ENCODE measurements at places on chromosomes 16 and 17.

DNA sequence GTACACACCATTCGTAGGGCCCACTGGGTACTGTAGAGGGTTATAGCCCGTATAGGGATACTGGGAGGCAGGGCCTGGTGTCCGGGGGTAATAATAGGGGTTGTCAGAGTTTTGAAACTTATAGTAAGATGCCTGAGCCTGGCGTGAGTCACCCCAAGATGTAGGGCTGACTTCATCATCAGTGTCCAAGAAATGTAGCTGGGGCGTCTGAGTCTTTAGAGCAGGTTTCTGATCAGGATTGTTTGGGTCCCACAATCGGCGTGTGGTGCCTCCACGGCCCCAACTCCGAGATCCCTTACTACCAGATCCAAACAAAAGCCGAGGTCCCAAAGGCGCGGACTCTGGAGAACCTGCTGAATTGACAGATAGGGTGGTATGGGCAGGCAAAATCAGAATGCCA, 4.4 kb downstream of the SMG6 start:
- DNase-seq, result no peak

- DNase-seq, result no peak
Observed at GRCh38 chr16:62033065-62033464, 3.2 kb downstream of the CDH8 start.

GRCh38 chr17:44318077-44318892, 6.3 kb downstream of the SLC25A39 start:
- DNase-seq, result no peak

- DNase-seq, result no peak
Observed at GRCh38 chr16:75402159-75402820, 31.0 kb downstream of the CFDP1 start.

GRCh38 chr16:19400711-19401110, 17.0 kb upstream of the TMC5 start:
- no peak for DNase-seq

GRCh38 chr17:79776376-79777119, 1.4 kb upstream of the CBX2 start:
- no peak for DNase-seq

DNA sequence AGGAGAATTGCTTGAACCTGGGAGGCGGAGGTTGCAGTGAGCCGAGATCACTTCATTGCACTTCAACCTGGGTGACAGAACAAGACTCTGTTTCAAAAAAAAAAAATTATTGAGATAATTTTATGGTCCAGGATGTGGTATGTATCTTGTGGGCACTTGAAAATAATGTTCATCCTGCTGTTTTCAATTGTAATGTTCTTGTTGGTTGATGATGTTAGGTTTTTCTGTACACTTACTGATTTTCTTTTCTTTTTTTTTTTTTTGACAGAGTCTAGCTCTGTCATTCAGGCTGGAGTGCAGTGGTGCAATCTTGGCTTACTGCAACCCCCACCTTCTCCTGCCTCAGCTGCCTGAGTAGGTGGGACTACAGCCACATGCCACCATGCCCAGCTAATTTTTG, 29.7 kb downstream of the TBX21 start:
- no peak for DNase-seq

GRCh38 chr16:65446427-65446826, 324.6 kb upstream of the CDH11 start:
- no peak for DNase-seq

- peak; percentile 61 for DNase-seq
Observed at GRCh38 chr17:73710095-73710592, 65.9 kb upstream of the SDK2 start.

GRCh38 chr17:55284944-55285339, 20.2 kb downstream of the HLF start:
- no peak for DNase-seq

DNA sequence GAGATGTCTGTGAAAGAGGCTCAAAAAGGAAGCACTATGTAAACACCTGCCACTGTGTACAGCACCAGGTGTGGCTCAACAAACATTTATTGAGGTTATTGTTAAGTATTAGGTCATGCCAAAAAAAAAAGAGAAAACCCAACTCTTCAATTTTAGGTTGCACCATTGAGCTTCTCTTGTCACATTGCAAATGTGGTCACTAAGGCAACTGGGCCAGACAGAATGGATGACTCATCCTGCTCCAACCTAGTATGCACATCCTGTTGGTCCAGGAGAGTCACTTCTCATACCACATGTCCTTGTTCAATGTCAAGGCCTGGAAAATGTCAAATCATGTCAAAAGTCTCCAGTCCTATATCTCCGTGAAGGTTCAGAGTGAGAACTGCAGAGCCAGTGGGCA, 25.0 kb downstream of the HOXB1 start:
- DNase-seq, result no peak

DNA sequence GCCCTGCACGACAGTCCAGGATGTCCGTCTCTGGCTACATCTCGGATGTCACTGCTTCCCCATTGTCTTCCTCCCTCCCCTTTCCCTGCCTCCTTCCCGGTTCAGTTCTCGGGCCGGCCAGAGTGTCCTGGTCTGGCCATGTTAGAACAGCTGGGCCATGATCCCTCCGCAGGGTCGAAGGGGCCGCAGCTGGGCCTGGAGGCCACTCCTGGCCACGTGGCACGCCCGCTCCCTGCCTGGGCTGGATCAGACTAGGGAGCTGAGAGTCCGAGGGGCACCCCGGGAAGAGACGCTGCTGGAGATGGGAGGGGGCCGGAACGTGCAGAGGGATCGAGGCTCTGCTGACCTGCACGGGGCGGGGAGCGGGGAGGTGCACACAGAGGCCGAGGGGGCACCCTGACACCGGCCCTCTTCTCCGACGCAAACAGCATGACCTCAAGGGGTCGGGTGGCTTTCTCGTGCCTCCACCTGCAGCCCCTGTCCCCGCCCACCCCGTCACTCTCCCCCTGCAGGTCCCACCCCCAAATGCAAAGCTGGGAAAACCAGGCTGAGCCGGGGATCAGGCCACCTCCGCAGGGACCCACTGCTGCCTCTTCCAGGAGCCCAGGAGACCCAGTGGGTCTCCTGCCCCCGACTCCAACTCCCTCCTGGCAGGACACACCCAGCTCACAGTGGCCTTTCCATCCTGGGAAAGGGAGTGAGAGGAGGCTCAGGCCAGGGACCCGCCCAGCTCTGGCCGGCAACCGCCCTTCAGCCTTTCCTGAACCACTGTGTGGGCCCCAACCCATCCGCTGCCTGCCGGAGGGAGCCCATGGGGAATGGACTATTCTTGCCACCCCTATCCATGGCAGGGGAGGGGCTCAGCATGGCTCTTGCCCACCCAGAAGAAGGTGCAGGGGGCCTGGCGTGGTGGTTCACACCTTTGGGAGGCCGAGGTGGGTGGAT, 38.5 kb downstream of the CTU2 start:
- no peak for DNase-seq

DNA sequence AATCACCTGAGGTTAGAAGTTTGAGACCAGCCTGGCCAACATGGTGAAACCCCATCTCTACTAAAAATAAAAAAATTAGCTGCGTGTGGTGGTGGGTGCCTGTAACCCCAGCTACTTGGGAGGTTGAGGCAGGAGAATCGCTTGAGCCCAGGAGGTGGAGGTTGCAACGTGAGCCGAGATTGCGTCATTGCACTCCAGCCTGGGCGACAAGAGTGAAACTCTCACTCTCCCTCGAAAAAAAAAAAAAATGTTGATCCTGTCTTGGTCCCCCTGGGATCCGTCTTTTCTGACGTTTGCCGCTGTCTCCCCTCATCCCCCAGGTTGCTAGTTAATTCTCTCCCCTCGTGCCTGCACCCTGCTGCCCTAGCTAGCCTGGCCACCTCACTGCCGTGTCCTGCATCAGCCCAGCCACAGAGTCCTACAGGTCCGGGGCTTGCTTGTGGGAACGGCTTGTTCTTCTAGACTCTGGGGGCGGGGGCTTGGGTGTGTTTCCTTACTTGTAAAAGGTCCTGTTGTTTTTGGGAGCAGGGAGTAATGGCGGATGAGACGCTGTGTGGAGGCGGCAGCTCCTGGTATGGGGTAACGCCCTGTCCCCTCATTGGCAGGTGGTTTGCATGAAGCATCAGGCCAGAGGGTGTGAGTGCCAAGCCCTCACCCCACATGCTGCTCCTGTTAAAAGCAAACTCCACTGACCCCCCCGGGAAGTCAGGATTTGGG, 44.6 kb downstream of the PGS1 start:
- DNase-seq, result no peak

DNA sequence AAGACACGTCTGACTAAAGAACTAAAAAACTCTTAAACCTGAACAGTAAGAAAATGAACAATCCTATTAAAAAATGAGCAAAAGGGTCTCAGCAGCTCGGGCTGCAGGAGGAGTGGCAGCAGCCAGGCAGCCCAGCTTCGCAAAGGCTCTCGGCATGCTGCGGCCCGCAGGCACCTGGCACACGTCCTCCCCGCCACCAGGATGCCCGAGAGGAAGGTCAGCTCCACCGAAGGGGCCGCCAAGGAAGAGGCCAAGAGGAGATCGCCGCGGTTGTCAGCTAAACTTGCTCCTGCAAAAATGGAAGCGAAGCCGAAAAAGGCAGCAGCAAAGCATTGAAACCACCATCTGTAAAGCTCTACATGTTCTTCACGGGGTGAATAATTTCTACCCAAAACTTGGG, 173.5 kb downstream of the BCAS3 start:
- DNase-seq, result no peak

DNA sequence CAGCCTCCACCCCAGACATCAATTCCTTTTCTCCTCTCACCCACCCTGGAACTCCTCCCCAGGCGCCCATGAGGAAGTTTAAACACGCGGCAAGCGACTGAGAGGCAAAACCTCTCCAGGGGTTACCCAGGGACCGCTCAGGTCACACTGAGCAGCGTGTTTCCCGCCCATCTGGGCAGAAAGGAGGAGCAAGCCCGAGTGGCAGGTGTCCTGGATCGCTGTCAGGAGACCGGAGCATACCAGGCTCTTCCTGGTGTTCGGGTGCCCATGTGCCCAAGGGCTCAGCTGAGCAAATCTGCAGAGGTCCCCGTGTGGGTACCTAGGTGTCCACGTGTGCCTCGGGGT, 491 bp downstream of the SLC25A19 start:
- peak; percentile 49 for DNase-seq

DNA sequence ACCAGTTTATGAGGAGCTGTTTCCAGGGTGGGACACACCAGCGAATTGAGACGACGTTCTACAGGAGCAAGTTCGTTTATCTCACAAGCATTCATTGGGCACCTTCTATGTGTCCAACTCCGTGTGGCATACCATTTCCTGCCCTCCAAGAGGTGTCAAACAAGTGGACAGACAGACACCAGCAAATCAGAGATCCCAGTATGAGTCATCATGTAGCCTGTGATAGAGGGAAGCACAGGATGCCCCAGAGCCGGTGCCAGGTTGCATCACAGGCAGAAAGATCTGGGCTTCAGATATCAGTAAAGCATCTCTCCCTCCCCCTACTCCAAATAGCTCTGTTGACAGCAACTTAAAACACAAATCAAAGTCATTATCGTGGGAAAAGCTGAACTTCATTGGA, 31.8 kb upstream of the MAF start:
- no peak for DNase-seq

- no peak for DNase-seq
Observed at GRCh38 chr17:57810721-57811637, 38.9 kb downstream of the MRPS23 start.

- DNase-seq, result no peak
Observed at GRCh38 chr16:66888647-66889615, 8.6 kb downstream of the PDP2 start.

GRCh38 chr17:78952706-78953105, 27.0 kb downstream of the LGALS3BP start:
- DNase-seq, result no peak

DNA sequence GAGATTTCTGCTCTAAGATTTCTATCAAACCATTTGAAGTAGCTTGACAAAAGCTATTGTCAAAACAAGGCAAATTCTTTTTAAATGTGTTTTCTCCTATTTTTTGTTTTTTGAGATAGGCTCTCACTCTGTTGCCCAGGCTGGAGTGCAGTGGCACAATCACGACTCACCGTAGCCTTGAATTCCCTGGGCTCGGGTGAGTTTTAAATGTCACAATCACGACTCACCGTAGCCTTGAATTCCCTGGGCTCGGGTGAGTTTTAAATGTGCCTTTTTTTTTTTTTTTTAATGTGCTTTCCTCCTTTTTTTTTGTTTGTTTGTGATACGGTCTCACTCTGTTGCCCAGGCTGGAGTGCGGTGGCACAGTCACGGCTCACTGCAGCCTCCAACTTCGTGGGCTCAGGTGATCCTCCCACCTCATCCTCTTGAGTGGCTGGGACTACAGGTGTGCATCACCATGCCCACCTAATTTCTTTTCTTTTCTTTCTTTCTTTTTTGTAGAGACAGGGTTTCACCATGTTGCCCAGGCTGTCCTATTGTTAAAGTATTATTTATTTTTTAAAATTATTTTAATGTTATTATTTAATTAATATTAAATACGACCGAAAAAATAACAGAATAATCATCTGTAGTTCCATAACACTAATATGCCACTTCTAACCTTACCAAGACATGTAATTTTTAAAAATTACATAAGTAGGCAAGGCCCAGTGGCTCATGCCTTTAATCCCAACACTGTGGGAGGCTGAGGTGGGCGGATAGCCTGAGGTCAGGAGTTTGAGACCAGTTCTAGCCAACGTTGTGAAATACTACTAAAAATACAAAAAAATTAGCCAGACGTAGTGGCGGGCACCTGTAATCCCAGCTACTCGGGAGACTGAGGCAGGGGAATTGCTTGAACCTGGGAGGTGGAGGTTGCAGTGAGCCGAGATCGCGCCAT, 69.7 kb upstream of the FA2H start:
- no peak for DNase-seq

DNA sequence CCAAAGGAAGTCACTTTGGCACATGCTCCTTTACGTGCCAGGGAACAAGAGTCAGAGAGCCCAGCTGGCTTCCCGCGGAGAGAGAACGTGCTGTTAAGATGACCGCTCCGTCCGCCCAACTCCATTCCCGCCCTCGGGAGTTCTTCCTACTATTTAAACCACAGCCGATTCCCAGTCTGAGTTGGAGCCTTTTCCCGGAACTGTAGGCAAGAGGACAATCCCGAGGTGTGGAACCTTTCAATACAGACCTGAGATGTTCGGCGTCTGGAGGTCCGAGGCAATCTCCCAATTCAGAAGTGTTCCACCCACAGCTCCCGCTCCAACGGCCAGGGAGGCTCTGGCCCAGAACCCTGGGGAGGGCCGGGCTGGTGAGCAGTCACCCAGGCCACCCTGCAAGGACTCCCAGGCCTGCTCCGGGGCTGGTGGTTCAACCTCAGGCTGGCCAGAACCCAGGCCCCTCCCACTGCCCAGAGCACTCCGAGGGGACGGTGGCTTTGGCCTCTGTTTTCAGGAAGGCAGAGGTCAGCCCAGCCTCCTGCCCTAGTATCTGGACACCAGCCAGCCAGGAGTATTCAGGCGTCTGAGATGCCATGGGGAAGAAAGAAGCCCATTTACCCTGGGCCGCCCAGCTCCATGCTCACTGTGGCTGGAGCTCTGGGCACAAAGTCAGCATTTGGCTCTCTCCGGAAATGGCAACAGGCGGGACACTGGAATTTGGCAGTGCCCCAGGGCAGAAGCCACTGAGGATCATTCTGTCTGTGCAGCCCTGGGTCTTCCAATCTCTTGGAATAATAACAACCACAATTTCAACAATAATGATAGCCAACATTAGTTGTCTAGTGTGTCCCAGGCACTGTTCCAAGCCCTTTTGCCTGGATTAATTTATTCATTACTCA, 21.4 kb downstream of the EMP2 start:
- no peak for DNase-seq

GRCh38 chr17:65011966-65012365, 44.6 kb downstream of the GNA13 start:
- no peak for DNase-seq
